ENCODE measurements at places on chromosomes 7 and 10.

DNA sequence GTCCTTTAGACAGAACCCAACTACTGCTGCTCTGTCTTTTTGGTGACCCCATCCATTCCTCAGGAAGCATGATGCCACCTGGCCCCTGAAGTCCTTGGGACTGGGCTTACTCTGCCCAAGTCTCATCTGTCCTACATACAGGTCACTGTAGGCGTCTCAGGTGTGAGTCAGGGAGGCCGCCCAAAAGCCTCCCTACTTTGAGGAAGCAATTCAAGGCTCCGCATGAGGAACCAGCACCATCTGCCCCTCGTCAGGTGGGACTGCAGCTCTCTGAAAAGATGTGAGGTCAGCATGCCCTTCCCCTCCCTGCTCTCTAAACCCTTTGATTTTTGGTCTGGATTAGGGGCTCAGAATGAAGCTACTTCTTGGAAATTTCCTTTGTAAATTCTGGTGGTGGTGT, 354.8 kb downstream of the CXCL12 start:
- no peak for DNase-seq

DNA sequence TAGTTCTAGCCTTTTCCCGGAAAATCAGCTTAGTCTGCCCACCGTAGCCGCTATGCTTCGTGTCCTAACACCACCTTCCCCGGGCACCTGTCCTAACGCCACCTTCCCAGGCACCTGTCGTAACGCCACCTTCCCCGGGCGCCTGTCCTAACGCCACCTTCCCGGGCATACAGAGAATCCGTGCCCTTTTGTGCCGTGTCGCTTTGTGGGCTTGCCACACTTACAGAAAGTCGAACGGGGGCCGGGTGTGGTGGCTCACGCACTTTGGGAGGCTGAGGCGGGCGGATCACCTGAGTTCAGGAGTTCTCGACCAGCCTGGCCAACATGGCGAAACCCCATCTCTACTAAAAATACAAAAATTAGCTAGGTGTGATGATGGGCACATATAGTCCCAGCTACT, 73.6 kb upstream of the DNAJB6 start:
- DNase-seq = no peak

DNA sequence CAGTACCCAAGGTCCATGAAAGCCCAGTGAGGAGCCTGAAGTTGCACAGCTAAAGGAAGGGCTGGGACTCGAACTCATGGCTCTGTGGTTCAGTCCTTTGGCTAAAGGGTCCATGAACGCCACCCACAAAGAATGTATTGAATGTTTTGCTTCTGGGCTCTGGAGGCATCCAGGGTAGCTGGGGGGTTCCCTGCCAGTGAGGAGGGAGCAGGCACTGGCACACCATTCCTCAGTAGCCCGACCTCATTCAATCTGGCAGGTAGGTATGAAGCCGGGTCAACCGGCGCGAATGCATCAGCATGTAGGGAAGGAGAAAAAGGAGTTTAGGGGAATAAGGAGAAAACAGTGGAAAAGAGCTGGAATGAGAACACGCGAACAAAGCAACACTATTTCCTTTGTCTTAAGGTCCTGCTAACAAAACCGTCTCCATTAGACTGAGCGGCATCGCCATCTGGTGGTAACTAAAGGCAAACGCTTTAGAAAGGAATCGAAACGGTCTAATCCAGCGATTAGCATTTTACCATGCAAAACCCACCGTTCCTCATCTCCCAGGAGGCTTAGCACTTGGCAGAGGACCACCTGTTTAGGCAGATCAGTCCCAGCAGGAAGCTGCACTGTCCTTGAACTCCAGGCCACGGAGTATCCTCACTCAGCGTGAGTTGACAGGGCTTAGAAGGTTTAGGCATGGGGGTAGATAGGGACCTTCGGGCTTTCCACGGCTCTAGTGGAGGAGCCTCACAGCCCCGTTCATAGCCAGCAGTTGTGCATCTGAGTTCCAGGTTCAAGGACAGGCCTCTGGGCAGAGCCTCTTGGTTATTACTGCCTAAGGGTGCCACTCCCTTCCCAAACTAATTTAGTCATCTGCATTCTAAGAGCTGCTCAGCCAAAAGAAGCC, 122.8 kb downstream of the UBE2H start:
- peak; percentile 82 for DNase-seq

DNA sequence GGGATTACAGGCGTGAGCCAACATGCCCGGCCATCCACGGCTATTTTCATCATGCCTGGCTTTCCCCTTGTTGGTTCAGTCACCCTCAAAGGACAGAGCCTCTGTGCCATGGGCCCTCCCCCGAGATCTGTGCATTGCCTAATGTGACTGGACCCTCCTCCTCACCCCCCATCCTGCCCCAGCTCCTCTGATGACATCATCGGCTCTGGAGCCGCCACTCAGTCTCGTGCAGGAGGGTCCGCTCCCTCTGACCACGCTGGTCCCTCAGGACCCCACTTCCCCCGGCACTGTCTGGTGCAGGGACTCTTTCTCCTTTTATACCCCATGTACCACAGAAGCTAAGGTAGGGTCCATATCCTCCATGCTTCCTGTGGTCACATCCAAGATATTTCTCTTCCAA, 33.2 kb upstream of the BAIAP2L1 start:
- DNase-seq = no peak

DNA sequence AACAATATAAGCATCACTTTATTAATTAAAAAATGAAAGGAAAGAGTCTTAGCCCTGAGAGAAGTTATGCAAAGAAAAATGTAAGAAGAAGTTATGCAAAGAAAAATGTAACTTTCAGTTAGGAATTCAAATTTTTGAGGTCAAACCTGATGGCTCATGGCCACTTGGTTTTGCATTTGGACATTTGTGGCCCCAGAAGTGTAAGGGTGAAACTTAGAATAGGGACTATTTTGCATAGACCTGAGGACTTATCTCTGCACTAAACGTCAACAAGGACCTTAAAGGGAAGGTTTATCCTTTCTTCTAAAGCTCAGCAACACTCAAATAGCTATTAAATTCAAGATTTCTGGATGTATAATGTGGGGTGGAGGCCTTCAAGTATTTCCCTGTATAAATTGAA, 724.5 kb upstream of the POT1 start:
- DNase-seq = no peak

GRCh38 chr10:45502458-45502857, 128.4 kb downstream of the ALOX5 start:
- DNase-seq = peak; percentile 7

GRCh38 chr10:11724938-11725776, 17.0 kb upstream of the ECHDC3 start:
- DNase-seq = peak; percentile 76
